ENCODE measurements at places on chromosomes 12 and 14.

- DNase-seq = no peak
Observed at GRCh38 chr12:47964106-47964728, 821 bp downstream of the TMEM106C start.

- no peak for DNase-seq
Observed at GRCh38 chr12:46109343-46110222, 119.2 kb upstream of the SCAF11 start.

GRCh38 chr12:120115692-120116440, 687 bp downstream of the RAB35 start:
- no peak for DNase-seq

- DNase-seq = no peak
Observed at GRCh38 chr14:102079700-102079979, 7.2 kb downstream of the HSP90AA1 start.

GRCh38 chr14:76073717-76074116, 78.0 kb upstream of the GPATCH2L start:
- no peak for DNase-seq

DNA sequence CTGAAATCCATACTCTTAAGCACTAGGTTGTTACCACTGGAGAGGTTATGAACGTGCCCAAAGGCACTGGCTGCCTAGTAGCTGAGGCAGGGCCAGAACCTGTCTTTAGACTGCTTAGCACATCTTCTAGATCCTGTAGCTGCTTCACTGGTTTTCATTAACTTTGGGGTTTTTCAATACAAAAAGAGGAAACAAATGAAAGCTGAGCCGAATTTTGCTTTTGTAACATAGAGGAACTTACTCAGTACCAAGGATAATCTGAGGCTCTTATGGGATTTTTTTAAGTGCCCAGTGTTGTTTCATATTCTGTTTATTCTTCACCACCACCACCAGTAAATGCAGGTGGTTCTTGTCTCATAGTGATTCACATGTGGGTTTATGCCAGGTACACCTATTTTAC, 396.1 kb downstream of the RAD51B start:
- DNase-seq = no peak

DNA sequence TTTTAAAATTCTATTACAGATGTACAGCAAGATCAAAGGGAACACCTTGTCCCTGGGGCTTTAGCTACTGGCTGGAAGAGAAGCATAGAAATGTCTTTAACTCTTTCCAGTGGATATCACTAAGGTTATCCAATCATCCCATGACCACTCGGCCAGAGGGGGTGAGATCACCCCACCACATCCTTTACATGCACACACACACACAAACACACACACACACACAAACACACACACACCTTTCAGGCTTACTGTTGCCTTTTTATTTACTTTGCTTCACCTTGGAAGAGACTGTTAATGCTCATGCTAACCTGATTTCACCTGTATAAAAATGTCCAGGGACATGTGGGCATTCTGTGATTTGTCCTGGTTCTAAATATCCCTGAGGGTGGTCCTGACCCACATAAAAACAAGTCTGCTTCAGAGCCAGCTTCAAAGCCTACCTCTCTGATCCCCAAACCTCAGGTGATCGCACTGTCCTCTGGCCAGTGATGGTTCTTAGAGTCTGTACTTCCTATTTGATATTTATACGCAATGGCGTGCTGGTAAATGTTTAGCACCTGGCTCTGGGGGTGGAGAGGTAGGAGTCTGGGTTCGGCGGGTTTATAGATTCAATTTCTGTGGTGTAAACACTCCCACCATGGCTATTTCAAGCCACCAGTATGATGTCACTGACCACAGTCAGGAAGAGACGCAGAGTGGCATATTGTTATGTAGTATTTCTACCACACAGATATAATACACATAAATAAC, 166.1 kb upstream of the EEA1 start:
- no peak for DNase-seq

- no peak for DNase-seq
Observed at GRCh38 chr12:93180566-93180965, 197.2 kb upstream of the NUDT4 start.

GRCh38 chr12:106152334-106152733, 13.6 kb upstream of the NUAK1 start:
- DNase-seq = no peak

DNA sequence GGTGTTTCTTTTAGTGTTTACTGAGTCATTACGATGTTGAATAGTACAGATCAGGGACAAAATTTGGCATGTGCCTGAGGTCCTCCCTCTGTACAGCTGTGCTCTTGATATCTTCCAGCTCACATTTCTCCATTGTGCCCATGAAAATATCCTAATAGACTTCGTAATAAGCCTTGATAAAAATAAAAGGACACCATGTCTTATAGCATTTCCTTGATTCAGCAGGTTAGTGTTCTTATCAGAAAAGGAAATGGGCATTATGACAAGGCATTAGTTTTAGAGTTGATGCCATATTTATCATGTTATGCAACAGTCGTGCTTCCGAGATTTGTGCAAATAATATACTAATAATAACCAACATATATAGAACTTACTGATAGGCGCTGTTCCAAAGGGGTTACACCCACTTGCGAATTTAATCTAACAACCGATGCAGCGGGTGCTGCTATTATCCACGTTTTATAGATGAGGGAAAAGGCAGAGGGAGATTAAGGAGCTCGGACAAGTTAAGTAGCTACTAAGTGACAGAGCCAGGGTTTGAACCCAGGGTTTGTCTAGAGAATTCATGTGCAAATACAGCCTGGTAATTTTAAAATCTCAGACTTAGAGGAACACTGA, 15.1 kb upstream of the WNK1 start:
- no peak for DNase-seq

DNA sequence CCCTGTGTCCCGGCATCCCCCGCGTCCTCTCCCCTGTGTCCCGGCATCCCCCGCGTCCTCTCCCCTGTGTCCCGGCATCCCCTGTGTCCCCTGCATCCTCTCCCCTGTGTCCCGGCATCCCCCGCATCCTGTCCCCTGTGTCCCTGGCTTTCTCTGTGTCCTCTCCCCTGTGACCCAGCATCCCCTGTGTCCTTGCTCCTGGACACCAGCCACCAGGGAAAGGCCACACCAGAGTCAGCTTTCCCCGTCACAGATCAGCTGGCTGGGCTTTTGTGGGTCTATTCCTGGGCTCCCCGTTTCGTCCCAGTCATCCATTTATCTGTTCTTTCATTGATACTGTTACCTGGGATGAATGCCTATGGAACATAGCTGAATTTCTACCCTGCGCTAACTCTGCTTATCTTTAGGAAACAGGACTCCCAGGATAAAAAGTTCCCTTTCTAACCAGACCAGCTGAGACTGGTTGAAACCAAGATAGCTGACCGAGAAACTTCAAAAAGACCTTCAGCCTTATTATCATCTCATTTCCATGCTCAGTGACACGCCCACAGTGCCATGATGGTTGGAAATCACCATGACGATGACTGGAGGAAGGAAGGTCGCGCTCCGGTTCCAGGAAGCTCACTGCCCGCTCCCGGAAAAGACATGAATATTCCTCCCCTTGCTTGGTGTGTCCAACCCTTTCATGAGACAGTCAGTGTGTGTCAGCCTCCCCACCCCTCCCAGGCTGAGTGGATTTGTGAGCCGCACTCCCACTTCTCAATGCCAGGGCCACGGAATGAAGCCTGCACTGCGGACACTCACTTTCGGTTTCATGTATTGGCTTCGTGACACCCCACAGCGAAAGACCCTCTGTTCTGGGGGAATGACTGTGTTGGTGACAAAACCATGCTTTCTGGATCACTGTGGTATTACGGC, 276.4 kb upstream of the SFSWAP start:
- DNase-seq = no peak

DNA sequence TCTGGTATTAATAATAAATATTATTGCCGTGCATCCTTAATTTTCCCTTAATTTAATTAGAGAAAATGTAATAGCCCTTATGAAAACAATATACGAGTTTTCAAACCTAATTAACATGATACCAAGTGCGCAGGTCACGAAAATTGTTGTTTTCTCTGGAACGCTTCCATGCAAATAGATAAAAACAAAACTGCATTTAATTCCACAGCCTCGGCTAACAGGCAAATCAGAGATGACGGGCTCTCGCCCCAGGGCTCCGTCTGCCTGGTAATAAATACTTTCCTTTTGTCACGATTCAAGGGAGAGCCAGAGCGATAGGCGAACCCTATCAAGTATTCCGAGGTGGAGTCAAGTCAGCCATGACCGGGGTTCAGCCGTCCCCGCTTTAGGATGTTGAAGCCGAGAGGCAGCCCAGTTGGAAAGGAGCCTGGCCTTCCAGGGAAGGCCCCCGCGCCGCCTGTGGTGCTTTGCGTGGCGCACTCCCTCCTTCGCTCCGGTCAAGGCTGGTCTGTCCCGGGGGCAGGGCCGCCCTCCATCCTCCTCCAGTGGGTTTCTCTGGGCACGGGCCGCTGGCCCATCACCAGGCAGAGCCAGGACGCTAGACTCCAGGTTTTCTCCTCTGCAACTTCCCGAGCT, 137.8 kb upstream of the GSC start:
- no peak for DNase-seq

GRCh38 chr12:70852416-70853150, 68.0 kb downstream of the PTPRR start:
- no peak for DNase-seq

DNA sequence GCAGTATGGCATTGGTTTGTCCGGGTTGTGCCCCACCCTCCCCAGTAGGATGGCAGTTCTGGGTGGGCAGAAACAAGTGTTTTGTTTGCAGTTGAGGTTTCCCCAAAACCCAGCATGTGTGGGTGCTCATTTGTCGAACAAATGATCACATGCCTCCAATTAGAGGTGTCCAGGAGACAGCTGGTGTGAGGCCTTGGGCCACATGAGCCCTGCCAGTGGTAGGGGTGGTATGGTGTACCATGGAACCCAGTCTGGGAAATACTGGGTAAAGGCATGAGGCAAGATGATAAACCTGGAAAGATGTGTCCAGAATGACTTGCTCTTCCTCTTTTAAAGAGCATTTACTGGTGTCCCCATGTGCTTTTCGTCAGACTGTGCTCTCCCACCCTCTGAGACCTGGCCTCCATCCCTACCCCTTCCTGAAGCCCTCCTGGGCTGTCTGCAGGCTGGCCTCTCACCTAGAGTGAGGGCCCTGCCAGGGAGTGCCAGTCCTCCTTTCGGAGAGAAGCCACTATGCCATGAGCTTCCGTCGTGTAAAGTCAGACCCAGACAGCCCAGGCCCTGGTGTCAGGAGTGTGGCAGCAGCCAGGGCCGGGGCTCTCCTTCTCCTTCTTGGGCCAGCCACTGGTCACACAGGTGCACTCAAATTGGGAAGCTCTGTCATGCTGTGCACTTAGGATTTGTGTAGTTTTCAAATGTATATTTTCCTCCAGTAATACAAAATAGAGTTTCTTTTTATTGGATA, 17.6 kb downstream of the ANKRD9 start:
- no peak for DNase-seq

DNA sequence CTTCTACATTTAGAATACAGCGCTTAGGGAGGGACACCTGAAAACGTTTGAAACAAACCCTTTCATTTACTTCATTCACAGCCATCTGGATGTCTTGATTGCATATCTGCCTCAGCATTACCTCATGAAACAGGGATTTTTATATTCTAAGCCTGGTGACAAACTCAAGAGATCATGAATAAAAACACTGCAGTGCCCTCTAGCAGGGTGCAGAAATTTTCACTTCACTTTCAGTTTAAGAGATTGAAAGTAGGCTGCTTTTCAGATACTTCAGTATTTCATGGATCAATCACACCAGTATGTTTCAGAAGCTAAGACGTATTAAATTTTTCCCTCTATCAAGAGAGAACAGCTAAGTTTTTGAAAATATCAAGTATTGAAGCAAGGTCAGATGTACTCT, 467.8 kb downstream of the MDGA2 start:
- DNase-seq = no peak
